Vagina (tissue), 2 donors: ENCODE measurements at places on chromosomes 4 and X.

DNA sequence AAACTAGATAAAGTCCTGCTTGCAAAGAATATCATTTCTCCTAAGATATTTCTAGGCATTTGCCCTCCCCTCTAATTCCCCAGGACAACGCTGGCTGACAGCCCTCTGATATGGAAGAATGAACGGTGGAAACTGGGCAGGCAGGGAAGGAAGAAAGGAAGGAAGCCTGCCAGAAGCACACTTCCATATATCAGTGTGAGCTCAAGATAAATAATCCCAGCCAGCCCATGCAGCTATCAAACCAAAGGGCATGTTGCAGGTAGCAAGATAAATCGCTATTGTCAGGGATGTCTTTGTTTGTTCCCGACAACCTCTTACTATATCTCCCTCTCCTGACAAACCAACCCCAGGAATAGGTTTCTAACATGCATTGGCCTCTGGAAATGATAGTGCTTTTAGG is 412.8 kb downstream of the HNRNPD start:
- DNase-seq: no peak

DNA sequence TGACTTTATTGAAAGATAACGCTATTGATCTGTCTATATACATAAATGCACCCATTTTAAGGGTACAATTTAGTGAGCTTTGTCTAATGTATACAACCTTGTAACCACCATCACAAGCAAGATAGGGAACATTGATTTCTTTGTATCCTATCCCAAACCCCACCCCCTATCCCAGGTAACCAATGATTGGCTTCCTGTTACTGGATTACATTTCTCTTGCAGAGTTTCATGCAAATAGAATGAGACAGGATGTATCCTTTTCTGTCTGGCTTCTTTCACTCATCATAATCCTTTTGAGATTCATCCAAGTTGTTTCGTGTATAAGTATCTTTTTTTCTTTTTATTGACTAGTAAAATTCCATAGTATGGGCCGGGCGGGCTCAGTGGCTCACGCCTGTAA is 1.6 kb upstream of the GRIPAP1 start:
- DNase-seq: no peak

- no peak for DNase-seq
Measured at GRCh38 chr4:180669680-180670079, 1573.5 kb upstream of the TENM3 start.

GRCh38 chr4:57131849-57132742 is 21.9 kb upstream of the IGFBP7 start:
- DNase-seq: no peak

DNA sequence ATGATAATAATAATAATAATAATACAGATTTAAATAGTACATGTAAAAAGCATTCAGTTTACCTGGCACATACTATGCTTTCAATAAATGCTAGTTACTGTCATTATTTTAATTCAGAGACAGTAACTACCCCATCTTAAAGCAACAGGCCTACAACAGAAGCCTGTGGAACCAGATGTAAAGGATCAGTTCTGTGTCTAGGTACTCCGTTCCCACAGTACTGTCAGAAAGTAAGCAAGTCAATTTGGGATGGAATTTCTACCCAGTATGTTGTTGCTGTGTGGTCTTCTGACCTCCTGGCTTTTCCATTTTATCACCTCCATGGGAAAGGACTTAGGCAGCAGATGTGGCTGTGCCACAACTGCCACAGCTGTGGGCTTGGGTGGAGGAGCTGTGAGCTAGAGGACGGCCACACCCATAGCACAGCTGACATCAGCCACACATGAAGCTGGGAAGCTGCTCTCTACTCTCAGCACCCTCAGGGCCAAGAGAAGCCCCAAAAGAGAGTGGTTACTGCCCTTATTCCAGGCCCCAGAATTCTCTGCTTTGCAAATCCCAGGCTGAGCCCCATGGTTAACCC is 102.8 kb downstream of the CBR4 start:
- no peak for DNase-seq
